NCI-H1436 treated with DMSO at 0.1 percent for 48 hours (cell line): ENCODE measurements at places on chromosomes 13 and 19.

DNA sequence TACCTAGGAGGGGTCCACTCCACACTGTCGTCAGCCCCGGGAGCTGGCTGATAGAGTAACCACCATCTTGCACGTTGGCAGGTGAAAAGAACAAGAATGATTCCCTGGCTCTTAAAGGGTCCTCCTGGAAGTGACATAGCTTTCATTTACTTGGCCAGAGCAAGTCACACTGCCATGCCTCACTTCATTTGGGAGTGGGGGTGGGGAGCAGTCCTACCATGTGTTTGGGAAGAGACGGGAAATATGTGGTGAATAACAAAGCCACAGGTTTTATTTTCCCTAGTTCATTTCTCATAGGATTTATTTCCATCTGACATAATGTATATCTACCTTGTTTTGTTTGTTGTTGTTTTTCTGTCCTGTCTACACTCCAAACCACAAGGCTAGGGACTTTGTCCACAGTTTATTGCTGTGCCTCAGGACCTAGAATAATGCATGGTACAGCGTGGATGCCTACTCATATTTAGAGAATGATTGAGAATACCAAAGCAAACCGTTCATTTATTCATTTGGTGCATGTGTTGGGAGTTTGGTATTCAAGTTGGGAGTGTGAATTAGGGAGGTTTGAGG, 26.8 kb downstream of the UBAC2 start:
- no peak for DNase-seq

GRCh38 chr19:44927746-44928145, 13.3 kb downstream of the APOC1 start:
- DNase-seq: no peak

GRCh38 chr13:95494082-95494681, 58.3 kb upstream of the CLDN10 start:
- no peak for DNase-seq

DNA sequence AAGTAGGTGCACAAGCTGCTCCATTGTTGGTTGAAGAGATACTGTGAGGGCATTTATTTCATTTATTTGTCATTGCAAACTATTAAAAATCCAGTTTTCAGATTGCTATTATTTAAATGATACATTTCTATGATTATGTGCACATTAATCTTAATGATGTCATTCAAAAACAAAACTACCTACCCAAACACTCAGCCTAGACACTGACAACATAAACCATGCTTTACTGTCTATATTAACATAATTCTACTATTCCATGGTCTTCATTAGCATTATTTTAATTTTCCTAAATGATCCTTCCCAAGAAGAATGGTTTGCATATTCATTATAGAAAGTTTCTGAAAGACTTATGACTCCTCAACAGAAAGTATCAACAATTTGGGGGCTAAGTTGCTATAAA, 813.0 kb upstream of the SLITRK5 start:
- no peak for DNase-seq

GRCh38 chr13:29861694-29862110, 11.3 kb upstream of the UBL3 start:
- no peak for DNase-seq

DNA sequence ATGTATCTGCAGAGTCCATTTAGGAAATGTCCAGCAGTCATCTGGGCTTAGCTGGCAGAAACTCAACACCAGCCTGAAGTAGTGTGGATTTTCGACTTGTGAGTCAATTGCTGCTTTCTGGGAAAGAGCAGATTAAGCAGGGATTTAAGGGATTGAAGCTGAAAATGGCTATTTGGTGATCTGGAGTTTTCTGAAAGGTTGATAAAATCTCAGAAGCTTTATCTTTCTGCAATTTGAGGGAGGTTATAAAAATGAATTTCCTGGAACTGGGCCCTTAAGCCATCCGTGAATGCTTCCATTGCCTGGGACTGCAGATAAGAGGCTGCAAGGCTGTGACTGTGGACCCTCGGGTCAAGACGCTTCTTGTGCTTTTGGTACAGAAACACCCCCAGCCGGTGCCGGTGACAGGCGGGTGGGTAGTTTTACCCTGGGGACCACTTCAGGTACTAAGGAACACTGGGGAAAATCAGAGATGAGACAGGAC, 61.5 kb downstream of the COL4A1 start:
- DNase-seq: no peak

DNA sequence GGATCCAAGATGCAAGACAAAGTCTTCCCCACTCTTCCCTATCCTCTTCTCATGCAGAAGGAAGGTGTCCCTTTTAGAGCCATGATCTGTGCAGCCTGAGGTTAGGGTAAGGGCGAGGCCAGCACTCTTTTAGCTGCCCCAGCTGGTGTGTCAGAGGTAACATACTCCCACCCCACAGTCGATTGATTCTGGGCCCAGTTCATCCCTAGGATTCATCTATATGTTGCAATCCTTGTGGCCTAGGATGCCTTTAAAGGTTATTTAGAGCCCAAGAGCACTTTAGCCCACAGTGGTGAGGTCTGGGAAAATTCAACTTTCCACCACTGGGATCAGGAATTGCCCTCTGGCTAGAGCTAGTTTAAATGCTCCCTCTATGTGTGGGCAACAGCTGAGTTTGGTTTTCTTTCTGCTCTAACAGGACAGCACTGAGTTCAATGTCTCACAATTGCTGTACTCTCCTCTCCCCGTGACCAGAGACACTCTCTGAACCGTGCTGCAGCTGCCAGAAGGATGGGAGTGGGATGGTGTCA, 201.3 kb upstream of the SERP2 start:
- DNase-seq: no peak

- no peak for DNase-seq
These were observed 272.5 kb downstream of the ENOX1 start for GRCh38 chr13:43514311-43514710.

GRCh38 chr13:100540621-100541020, 48.0 kb downstream of the GGACT start:
- no peak for DNase-seq

GRCh38 chr13:48816700-48817099, 159.0 kb upstream of the FNDC3A start:
- DNase-seq: no peak

GRCh38 chr13:95579303-95579702, 26.8 kb downstream of the CLDN10 start:
- no peak for DNase-seq

DNA sequence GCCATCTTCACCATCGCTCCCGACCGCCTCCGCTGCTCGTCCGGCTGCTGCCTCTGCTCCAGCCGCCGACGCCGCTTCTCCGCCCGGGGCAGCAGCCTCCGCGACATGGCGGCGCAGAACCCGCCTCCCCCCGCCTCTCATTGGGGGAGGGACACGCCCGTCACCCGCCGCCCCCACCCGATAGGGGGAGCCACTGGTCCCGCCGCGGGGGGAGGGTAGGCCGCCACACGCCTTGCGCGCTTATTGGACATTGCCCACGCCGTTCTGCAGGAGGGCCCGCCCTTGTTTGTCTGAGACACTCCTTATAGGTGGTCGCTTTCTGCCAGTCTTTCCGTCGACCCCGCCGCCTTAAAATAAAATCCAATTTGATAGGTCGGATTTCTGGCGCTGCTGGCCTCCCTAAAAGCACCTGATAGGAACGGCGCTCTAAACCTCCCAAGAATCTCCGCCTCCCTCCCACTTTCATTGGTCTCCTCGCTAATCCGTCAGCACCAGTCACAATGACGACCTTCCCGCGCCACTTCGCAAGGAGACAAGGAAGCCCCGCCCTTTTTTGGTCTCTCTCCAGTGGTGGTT, at the start of gene HNRNPL:
Gene HNRNPL, minus strand, starts transcription at position 127 of the 576 bp plus-strand sequence. Its CDS starts 20 bp downstream, at position 107.
- peak; percentile 100 for DNase-seq

GRCh38 chr19:33774751-33775150, 21.9 kb upstream of the KCTD15 start:
- DNase-seq: no peak

DNA sequence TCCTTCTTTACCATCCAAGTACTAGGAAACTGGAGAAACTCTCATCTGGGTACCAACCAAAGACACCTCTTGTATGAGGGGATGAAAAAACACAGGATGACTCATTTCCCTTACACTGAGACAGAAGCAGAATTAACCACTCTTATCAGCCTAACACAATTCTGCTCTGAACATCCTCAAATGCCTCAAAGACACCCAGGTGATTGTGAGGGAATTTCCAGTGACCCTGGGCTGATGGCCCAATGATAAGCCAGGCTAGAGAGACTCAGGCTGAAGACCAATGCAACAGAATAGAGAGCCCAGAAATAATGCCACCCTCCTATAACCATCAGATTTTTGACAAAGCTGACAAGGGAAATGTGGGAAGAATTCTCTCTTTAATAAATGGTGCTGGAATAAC, 7.0 kb downstream of the ZNF737 start:
- DNase-seq: no peak

DNA sequence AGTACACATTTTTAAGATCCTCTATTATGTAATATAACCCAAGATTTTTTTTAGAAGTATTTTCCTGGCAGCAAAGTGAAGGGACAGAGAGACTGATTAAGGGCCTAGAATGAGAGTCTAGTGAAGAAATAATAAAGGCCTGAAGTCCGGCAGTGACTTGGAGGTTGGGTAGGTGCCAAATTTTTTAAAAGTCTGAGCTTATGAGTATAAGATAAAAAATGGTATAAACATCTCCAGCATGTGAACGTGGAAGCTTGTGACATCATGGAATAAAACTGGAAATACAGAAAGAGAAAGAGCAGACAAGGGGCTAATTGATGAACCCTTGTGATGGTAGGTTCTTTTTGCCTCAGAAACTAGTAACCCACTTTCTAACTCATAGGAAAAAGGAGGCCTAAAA, 174.6 kb downstream of the SUCLA2 start:
- no peak for DNase-seq

GRCh38 chr19:13808856-13809255, 13.6 kb downstream of the ZSWIM4 start:
- DNase-seq: no peak

DNA sequence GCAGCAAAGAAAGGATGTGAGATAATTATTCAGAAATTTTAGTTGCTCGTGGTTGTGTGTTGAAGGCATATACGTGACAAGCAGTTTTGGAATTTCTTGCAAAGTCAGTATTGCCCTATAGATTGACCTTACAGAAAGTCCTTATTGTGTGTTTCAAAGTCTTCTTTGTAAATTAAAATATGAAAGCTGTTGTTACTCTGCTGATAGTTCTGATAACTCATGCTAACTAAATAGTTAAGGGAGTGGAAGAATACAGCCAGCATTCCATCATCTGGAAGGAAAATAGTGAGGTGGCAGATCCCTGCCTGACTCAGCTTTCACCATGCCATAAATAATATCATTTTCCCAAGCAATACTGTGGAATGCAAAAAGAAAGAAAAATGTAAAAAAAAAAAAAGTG, 27.2 kb downstream of the WASF3 start:
- DNase-seq: no peak

- no peak for DNase-seq
These were observed 19.8 kb downstream of the EPS8L1 start for GRCh38 chr19:55095260-55096060.

GRCh38 chr19:3443840-3444694, 36.3 kb downstream of the SMIM24 start:
- no peak for DNase-seq

- no peak for DNase-seq
These were observed 838 bp upstream of the SNRNP70 start for GRCh38 chr19:49084206-49085019.

GRCh38 chr19:2327773-2328400, 499 bp downstream of the LSM7 start:
- DNase-seq: no peak
